ENCODE measurements at places on chromosomes 2 and 18.

DNA sequence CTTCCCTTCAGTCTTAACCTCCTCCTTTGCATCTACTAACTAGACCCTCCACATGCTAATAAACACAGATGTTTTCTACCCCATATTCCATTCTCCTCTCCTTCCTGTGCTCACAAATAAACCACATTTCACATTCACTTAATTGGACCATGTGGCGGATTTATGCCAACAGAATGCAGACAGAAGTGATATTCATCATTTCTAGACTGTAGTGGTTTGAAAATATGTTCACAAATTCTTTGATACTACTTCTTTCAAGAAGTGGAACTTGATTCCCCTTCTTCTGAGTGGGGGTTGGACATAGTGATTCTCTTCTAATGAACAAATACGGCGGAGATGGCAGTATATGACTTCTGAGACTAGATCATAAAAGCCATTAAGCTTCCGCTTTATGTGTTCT lies 73.5 kb upstream of the SPTBN1 start:
- no peak for DNase-seq

DNA sequence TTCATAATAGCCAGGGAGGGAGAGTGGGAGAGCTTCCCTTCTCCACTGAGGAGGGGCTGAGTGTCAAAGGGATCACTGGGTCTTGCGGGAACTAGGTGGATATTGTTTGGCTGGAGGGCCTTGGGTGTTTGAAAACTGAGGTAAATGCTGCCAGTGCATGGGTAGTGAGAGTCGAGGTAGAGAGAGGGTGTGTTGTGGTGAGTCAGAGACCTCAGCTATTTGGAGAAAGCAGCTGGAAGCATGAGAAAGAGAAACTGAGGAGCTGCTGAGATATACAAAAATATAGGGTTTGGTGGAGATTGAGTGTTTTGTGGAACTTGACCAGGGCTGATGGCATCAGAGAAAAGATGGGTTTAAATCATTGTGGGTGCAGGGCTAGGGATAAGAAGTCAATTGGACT lies 127.0 kb upstream of the CCDC195 start:
- no peak for DNase-seq

DNA sequence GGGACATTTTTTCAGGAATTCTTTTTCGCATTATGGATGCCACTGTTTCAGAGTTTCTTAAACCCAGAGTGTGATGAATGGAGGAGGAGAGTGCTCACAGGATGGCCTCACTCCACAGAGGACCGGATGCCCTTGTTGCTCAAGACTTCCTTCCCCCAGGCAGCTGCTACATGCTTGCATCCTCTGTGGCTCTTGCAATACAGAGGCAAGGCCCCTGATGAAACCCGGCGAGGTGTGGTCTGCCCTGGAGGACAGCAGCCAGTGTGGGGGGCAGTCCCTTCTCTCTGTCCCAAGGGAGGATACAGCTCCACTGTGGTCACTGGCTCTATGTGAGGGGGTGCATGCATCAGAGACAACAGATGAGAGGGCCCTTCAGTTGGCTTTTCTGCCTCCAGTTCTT lies 109.6 kb downstream of the SH3RF3 start:
- DNase-seq: no peak

DNA sequence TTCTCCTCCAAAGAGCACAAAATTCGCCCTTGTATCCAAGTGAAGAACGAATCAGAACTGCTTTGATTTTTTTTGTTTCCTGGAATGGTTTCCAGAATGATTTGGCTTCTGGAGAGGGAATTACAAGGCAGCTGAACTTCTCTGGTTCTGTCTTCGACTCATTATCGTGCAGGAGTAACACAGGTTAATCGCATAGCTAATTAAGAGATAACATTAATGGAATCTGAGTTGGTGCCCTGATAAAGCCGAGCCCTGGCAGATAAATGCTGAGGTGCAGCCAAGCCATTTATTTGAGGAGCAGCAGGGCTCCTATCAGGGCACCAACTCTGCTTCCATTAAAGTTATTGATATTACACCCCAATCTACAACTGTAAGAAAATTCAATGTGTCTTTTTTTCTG lies 433.7 kb downstream of the ZNF521 start:
- no peak for DNase-seq

DNA sequence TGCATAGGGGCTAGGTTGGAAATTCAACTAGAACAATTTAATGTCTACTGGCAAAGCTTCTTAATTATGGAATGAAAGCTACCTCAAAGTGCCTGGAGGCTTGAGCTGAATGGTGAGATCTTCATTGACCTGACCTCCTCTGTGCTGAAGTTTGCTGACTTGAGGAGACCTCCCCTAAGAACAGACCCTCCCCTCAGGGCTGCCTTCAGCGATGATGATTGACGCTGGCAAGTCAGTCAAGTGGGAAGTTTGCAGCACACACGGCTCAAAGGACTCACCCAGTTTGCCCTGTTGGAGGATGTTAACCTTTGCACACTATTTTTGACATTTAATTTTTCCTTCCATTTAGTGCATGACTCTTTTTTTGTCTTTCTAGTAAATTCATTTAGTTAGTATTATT lies 17.2 kb upstream of the POLE4 start:
- no peak for DNase-seq

DNA sequence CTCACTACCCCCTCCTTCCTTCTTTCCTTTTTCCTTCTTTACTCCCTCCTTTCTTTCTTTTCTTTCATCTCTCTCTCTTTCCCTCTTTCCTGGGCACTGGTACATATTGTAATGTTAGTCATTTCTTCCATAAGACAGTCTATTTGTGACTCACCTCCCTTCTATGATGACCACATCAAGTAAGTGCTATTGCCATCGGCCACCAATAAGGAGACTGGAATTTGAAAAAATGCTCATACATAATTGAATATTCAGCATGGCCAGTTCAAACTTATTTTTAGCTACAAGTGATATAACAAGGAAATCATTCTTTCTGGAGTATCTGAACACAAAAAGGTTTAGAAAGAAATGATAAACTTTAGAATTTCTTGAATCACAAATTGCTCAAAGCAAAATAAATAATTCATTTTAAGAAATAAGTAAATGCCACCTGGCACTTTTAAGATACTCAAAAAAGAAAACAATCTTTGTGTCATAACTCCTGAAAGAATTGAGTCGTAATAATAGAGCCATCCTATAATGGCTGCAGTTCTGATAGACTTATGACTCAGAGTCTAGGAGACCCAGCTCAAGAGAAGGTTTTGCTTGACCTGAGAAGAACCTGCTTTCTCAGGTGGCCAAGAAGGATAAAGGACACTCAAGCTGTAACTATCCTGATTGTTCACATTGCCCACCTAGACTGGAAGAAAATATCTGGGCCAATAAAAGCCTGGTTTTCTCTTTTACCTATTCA lies 51.6 kb upstream of the CCBE1 start:
- no peak for DNase-seq

DNA sequence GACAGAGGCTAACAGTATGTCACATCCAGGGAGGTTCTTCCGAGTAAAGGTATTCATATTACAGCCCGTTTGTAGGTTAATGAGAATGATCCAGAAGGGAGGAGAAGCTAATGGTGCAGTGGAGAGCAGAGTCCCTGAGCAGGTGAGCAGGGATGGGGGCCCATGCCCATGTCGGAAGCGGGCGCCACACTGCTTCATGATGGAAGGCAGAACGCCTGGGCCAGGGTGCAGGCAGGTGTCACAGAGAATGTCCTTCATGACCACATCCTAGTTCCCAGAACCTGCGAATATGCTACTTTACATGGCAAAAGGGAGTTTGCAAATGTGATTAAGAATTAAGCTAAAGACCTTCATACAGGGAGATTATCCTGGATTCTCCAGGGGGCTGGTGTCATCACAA lies 4.0 kb downstream of the HES6 start:
- DNase-seq: no peak

- DNase-seq: no peak
Observed at GRCh38 chr18:32308493-32309120, 118.8 kb downstream of the MEP1B start.

DNA sequence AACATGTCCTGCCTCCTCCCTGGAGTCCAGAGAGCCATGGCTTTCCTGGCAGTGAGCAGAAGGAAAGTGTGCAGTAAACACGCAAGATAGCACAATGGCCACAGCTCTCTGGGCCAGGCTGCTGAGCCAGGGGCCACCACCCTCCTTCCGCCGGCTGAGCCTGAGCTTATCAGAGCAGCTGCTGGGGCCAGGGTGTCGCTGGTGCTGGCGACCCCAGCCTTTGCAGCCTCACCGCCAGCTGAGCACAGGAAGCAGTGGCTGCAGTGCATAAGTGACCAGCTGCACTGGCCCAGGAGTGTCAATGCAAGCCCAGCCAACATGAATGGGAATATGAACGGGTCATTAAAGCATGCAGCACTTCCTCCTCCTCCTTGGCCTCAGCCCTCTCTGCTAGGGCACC lies 172.0 kb downstream of the ZFP36L2 start:
- no peak for DNase-seq

Data from stimulated activated CD4-positive, alpha-beta T cell treated with anti-CD3 and anti-CD28 coated beads, Interleukin-12 subunit alpha, Interleukin-12 subunit beta, amount 100 ng/mL, for 48 hours (primary cell).